ENCODE measurements at places on chromosomes 7 and 10.

GRCh38 chr10:11140963-11141362, 123.3 kb downstream of the CELF2 start:
- DNase-seq: no peak

DNA sequence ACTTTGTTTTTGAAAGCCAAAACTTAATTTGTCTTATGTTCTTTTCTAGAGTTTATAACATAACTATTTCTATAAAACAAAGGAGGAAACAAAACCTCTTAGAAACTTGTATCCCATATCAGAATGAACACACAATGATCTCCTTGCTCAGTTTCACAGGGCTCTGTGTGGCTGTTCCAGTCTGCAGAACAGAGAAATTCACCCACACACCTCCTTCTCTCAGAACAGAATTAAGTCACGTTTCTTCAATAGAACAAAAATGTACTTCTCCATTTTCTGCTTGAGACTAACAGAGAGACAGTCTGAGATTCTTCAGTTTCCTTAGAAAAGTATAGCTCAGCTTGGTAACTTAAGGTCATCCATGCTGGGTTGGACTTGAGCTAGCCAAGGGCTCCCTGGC, 15.8 kb upstream of the DOCK1 start:
- DNase-seq: no peak

GRCh38 chr10:124621637-124622036, 122.5 kb downstream of the FAM53B start:
- no peak for DNase-seq

DNA sequence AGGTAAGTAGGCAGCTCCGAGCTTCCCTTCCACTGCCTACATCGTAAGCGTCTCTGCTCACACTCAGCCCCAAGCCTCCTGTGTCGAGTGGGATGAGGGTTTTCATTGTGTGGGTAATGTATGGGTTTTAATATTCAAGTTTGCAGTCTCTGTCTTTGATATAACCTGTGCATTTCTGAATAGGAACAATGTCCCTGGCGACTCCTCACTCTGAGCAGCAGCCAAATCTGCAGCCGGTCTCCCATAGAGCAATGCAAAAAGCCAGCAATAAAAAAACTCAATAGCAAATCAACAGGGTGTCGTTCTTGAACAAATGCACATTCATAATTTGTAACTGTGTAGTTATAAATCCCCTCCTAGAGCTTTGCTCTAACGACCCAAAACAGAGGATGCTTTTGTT, 33.4 kb downstream of the PPP1R17 start:
- no peak for DNase-seq

DNA sequence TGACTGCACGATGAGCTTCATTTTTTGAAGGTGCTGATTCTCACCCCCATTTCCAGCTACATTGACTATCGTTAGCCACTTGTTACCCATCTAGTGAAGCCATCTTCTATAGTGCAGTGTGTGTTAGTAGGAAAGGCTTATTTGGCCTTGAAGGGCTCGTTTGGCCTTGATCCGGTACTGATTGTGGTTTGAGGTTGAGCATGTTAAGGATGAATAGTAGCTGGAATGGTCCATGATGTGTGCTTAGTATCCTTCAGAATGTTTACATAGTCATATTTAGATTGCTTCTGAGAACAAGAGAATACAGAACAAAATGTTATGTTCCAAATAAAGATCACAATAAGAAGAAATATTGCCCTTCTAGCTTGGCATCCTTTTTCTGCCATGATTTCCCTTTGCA, 591.5 kb downstream of the AUTS2 start:
- DNase-seq: no peak

- no peak for DNase-seq
Observed at GRCh38 chr7:158276414-158277218, 311.0 kb downstream of the PTPRN2 start.

DNA sequence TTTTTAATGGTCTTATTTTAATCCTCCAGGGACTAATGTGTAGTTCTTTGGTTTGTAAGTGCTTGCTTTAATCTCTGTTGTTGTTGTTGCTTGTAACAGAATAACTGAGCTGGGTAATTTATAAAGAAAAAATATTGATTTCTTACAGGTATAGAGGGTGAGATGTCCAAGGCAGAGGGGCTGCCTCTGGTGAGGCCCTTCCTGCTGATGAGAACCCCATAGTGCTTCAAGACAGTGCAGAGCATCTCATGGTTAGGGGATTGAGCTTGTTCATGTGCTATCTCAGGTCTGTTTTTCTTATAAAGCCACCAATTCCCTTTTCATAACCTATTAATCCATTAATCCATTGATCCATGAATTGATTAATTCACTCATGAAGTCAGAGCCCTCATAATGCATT, 516.3 kb upstream of the KCND2 start:
- no peak for DNase-seq

- DNase-seq: no peak
Observed at GRCh38 chr10:132253092-132253687, 54.6 kb downstream of the STK32C start.

DNA sequence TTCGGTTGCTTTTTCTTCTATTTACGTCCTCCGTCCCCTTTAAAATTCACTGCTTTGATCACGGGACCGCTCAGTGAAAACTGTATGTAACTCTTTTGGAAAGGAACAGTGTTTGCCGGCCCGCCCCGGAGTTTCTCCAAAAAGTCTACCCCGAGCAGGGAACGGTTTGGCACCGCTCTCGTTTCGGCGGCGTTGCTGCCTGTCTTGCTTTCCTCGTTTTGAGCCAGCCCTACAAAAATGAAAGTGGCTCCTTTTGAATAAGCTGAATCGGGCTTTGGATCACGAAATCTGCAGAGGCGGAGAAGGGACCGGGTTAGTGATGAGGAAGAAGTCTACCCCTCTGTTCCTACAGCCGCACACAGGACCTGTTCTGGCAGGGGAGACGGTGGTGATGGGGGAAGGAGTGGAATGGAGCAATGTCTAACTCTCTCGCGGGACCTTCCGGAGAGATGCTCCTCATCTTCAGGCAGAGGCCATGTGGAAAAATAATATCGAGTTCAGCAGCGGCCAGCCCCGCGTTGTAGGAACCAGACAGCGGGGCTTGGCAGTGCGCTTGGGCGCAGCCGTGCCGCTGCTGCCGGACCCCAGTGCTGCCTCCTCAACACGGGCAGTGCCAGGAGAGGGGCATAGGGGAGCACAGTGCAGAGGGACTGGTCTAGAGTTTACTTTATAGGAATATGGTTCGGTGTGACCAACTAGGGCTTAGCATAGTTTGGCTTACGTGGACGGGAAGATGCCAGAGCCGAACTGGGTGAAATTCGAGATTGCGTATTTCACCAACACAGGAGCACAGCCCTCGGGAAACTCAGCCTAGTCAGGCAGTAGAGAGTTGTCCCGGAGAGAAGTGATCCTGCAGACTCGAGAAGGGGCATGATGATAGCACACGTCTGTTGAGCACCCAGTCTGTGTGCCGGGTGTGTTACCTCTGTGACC, 1.4 kb downstream of the HTRA1 start:
- no peak for DNase-seq

DNA sequence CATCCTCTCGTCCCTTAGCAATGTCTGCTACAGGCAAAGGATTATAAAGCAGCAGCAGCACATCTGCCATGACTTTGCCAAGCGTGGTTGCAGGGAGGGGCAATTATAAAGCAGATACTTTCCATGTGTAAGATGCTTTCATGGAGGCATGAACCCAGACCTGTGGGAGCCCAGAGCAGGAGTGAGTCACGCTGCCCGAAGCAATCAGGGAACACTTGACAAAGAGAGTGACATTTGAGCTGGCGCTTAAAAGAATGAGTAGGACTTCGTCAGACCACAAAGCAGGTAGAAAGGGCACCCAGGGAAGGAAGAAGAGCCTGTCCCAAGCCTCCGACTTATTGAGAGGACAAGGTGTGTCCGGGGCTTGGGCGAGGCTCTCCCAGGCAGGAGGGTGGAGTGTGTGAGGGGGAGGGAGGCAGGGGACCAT, 147.2 kb downstream of the MYOF start:
- no peak for DNase-seq

- DNase-seq: no peak
Observed at GRCh38 chr10:28721318-28721951, 44.1 kb downstream of the BAMBI start.

DNA sequence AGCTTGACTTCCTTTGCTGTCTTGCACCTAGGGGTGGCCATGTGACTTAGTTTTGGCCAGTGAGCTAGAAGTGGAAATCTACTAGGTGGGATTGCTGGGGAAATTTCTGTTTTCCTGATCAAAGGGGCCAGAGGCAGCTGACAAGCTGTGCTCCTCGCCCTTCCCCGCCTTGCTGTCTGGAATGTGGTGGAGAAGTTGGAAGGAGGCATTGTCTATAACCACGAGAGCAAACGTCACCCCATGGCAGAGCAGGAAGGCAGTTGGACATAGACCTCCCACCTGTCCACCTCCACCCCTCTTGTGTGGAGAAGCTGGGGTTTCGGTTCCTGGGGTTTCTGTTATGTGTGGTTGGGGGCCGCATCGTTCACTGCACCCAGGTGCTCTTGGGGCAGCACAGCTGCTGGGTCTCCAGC, 7.3 kb downstream of the SFRP5 start:
- DNase-seq: no peak

- no peak for DNase-seq
Observed at GRCh38 chr10:56823849-56824248, 462.8 kb upstream of the ZWINT start.

GRCh38 chr7:25820432-25821040, 331.5 kb upstream of the NFE2L3 start:
- no peak for DNase-seq

DNA sequence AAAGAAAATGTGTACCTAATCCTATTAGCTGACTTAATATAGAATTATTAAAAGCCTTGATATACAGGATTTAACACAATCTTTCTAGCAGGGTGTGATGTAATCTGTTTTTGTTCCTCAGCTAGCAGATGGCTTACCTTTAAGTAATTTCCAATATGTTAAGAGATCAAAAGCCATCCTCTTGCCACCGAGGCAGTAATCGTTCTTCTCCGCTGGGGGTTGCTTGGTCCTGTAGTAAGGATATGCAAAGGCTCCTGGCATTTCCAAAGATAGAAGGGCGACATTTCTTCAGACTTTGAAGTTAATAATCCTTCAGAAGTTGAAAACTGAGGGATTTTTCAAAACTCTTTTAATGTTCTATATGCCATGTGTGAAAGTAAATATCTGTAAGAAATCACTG, 156.4 kb downstream of the FZD1 start:
- DNase-seq: no peak

- no peak for DNase-seq
Observed at GRCh38 chr10:31927565-31927883, 1.1 kb downstream of the ARHGAP12 start.

GRCh38 chr7:142376356-142376997, 118.6 kb upstream of the PRSS58 start:
- no peak for DNase-seq

DNA sequence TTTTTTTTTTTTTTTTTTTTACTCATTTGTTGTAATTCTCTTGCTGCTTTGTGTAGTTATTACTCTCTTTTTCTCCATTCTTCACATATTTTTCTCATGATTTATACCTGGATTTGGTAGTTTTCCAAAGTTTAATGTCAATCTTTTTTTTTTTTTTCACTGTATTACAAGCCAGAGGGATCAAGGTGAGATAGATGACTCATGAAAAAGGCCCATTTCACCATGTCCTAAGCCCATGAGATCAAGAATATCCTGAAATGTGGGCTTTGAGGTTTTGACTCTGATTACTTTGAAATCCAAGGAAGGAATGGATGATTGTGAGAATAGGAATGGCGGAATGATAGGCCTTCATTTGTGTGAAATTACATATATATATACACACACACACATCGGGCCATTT, 31.1 kb downstream of the TAX1BP1 start:
- DNase-seq: no peak

DNA sequence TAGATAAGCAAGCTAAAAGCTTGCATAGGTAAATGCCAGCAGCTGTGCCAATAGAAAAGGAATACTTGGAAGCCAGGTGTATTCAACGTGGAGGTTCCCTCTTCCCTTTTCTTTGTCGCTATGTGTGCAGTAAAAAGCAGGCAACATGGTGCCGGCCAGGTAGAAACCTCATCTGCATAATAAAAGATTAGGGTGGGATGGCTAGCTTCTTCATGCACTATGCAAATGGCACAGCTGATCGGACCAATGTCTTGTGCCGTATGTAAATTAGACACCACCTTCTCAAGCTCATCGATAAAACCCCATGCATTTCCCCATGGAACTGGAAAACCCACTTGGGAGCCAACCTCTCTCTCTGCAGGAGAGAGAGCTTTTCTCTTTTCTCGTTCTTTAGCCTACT, 150.9 kb upstream of the FOXK1 start:
- DNase-seq: no peak

DNA sequence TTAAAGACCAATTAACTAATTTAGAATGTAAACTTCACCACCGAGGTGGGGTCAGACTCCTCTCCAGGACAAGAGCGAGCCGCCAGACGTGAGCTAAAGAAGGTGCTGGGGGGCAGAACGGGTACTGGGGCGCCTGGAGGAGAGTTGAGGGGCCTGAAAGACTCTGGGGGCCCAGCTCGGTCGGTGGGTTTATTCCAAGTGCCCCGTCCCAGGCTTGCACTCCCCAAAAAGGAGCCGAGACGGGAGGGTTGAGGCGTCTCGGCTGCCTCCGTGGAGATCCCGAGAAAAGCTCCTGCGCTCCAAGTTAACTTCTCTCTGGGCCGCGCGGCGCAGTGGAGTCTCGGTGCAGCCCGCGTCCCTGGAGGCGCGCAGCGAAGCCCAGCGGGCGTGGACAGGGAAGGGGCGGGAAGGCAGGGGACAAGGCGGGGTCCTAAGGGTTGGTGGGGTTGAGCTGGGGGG, 553.3 kb downstream of the TFEC start:
- DNase-seq: no peak

DNA sequence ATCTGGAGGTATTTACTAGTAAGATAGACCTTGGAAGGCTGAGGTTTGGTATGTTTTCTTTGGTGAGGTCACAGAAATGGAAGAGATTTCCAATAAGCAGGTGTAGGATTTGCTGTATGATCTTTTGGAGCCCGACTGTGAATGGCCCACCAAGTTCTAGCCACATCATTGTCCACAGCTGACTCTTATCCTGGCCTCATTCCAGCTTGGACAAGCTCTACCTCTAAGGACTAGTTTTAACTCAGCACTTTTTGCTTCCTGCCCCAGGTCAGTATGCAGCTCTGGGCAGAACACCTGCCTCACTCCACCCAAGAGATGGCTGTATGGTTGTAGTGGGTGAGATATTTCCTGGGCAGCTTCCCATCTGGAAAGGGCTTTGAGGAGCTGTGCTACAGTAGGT, 6.1 kb upstream of the CPA4 start:
- DNase-seq: no peak

DNA sequence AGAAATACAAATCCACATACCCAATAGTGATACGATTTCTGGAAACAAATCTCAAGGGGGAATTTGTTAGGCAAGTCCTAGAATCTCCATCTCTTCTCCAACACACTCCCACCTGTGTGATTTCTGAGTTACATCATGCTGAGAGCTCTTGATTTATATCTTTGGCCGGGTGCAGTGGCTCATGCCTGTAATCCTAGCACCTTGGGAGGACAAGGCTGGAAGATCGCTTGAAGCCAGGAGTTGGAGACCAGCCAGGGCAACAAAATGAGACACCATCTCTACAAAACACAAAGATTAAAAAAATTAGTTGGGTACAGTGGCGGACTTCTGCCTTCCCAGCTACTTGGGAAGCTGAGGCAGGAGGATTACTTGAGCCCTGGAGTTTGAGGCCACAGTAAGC, 1.5 kb upstream of the MTPN start:
- DNase-seq: no peak

- no peak for DNase-seq
Observed at GRCh38 chr10:48353246-48353645, 46.8 kb downstream of the MAPK8 start.

All from stimulated activated CD8-positive, alpha-beta memory T cell treated with anti-CD3 and anti-CD28 coated beads, Interleukin-7, amount 100 ng/mL, for 1 hour (primary cell).